A549 treated with ZK216348 at 1 μM for 4 hours (cell line): ENCODE measurements at places on chromosomes 5 and 9. TPM values are rescaled to one million over a fixed set of nuclear protein-coding genes. Genes with fewer than 3 reads are reported as not detected.

Gene ELOVL7
- 7.4 to 14.1 TPM (median 11.3 TPM) in 5 replicates for total RNA-seq

Gene GRIN3A
- total RNA-seq: not detected in 5 replicates

Gene PGM5
- not detected in 5 replicates for total RNA-seq

Gene CCL21
- total RNA-seq: not detected in 5 replicates

Gene CDC26
- total RNA-seq: 45.4 to 68.8 TPM (median 49.0 TPM) in 5 replicates

Gene HMCN2
- 0.06 to 0.13 TPM in 2 of 5 replicates, not detected in the others for total RNA-seq

Gene FAM163B
- not detected in 5 replicates for total RNA-seq

Gene PKD2L2
- not detected in 5 replicates for total RNA-seq

Gene SHC3
- 0.36 to 0.58 TPM (median 0.47 TPM) in 5 replicates for total RNA-seq

Gene FBLL1
- total RNA-seq: 0.09 to 0.36 TPM in 2 of 5 replicates, not detected in the others
